ENCODE measurements at places on chromosomes 6 and 20.

DNA sequence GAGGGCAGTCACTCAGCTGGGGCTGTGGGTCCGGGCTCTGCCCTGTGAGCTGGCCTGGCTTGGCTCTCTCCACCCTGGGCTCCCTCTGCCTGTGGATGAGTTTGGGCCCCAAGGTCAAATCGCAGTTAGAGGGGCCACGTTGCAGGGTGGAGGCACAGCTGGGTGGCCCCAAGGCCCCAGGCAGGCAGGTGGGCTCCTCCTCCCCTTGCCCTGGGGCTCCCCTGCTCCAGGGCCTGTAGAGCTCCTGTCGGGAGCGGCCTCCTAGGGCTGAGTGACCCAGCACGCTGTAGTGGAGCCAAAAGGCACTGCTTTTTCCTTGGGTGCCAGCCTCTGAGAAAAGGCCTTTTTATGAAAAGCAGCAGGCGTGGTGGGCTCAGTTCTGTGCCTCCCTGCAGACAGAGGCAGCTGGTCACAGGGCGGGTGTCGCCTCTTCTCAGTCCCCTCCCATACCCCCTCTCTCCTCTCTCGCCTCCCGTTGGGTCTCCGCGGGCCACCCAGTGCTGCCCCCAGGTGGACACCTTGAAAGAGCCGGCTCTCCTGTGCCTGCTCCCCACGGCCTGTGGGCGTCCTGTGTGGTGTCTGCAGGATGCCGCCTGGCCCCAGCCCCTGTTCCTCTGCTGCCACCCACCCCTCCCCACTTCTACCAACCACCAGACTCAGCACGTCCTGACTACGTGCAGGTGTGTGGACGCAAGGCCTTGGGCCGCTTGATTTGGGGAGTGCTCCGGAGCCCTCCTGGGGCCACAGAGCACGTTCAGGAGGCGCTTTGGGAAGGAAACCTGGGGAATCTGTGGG lies 13.2 kb downstream of the SS18L1 start:
- DNase-seq, result peak; percentile 78

- no peak for DNase-seq
Measured at GRCh38 chr20:62772619-62772989, 23.7 kb upstream of the MRGBP start.

DNA sequence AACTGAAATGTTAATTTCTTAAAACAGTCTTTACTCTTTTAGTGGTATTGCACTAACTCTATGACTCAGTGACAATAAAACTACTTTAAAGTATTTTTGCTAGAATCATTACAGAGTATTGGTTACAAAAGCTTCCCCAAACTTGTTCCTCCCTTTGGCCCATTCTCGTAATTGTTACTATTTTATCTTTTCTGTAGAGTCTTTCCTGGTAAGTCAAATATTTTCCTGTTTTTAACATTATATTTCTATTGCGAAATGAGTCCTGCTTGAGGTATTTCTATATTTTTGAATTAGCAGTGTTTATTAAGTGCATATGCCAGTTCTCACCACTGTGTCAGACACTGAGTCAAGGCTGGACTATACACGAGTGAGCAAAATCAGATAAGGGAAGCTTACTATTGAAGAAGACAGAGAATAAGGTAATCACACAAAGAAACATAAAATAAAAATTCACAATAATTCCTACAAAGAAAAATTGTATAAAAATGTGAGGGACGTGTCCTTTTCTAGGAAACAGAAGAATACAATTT lies 970.5 kb downstream of the EYS start:
- no peak for DNase-seq

DNA sequence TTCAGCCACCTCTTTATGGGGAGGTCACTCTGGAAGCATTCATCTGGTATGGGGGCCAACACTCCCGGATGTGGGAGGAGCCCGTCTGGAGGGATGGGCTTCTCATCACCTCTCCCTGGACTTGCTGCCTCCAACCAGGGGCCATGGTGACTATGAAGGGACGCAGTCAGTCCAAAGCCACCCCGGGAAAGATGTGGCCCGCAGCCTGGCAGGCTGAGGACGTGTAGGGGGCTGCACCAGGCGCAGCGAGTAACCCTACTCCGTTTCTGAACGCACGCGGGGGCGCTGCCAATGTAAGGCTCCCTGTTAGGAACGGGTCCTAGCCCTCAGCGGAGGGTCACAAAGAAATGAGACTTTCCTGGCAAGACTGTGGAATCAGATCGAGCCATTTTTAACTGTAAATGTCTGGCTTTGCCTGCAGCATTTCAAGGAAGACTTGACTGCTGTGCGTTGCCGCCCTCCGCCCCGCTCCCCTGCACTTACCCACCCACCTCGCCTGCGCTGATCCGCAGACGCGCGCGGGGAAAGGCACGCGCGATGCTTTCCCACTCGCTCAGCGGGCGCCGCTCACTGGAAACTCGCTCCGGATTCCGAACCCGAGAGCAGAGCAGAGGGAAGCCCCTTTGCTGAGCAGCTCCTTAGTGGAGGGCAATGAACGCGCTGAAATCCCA lies 55.1 kb downstream of the IL20RA start:
- DNase-seq, result no peak

DNA sequence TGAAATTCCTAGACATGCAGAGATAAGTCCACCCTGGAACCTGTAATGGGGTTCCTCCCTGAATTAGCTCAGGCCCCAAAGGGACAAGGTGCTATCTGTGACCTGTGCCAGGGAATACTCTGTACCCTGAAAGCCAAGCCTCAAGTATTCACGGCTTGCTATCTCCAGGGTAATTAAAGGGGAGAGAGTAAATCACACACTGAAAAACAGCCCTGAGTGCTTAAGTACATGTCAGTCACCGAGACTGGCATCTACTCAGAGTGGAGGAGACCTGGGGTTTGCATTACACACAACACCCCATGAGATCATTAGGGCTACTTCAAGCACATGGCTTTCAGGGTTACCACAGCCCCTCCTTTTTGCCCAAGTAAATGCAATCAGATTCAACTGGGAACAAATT lies 188.1 kb downstream of the CD83 start:
- DNase-seq, result no peak

GRCh38 chr6:116413357-116413756 lies 42.6 kb downstream of the DSE start:
- DNase-seq, result no peak

DNA sequence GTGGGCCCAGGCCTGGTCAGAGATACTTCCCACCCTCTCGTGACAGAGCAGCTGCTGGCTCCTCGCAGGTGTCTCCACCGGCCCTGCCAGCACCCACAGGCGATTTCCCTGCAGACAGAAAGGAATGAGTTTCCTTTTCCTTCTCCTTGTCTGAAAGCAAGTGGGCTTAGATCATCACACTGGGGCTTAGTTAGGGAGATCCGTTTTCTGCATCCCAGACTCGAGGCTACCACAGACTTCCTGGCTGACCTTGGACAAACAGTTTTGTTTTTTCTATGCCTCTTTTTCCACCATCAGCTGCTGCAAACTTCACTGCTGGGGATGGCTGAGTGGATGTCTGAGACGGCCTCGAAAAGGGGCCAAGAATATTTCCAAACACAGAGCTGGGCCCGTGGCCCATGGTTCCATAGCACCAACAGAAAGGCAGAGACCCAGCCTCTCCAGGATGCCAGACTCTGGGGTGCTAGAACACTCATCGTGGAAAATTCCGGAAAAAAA lies 86.5 kb downstream of the BANF2 start:
- no peak for DNase-seq

DNA sequence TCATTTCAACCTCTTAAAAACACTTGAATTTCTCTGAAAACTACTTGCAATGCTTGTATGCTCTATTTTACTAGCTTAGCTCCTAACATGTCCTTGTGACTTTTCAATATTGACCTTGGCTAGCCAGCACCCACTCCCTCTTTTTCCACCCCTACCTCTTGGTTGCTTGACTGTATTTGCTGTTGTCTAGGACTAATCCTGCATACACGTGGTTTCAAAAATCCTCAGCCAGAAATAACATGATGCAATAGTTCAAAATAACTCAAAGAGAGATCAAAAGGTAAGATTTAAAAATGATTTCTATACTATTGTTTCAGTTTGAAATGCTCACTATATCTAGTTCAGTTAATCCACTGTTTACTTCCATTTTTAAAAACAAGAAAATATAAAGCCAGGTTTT lies 102.3 kb upstream of the TBX18 start:
- DNase-seq, result no peak

Data from CD4-positive, alpha-beta T cell treated with Interleukin-17A for 1 hour (primary cell).